Stimulated activated CD4-positive, alpha-beta T cell treated with anti-CD3 and anti-CD28 coated beads, Interleukin-12 subunit alpha, Interleukin-12 subunit beta, amount 100 ng/mL, for 48 hours (primary cell): ENCODE measurements at places on chromosomes 12 and 14.

GRCh38 chr14:81767266-81767995 is 233.8 kb upstream of the SEL1L start:
- DNase-seq, result no peak

- no peak for DNase-seq
These were observed 7.1 kb downstream of the ZFP36L1 start for GRCh38 chr14:68785534-68786490.

GRCh38 chr12:4252601-4253000 is 21.0 kb upstream of the CCND2 start:
- no peak for DNase-seq

DNA sequence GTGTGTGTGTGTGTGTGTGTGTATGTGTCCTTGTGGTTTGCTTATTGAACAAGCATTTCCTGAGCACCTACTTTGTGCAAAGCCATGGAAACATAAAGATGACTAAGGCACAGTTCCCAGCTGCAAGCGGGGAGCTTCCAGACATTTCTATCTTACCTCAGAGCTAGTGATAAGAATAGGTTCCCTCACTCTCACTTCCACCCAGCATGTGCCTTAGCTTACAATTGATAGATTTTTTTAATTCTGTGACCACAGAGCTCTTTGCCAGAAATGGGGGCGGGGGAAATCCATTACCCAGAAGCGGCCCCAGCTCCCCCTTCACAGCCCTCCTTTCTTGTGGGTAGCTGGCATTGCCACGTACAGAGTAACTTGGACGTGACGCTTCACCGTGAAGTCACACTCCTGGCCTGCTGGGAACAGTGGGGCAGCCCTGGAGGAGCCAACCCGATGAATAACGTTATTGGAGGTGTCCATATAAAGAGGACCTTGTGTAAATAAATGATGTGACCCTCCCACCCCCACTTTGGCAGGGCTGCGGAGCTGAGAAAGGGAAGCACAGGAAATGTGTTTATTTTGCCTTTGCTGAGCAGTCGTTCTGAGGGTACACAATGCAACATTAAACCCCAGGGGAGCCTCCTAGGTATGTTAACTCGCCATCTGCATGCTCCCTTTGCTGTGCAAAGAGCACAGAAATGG is 238.9 kb downstream of the CHST11 start:
- DNase-seq, result peak; percentile 77
